Activated CD4-positive, alpha-beta T cell treated with anti-CD3 and anti-CD28 coated beads for 4 hours (primary cell): ENCODE measurements at places on chromosomes 2 and 18.

DNA sequence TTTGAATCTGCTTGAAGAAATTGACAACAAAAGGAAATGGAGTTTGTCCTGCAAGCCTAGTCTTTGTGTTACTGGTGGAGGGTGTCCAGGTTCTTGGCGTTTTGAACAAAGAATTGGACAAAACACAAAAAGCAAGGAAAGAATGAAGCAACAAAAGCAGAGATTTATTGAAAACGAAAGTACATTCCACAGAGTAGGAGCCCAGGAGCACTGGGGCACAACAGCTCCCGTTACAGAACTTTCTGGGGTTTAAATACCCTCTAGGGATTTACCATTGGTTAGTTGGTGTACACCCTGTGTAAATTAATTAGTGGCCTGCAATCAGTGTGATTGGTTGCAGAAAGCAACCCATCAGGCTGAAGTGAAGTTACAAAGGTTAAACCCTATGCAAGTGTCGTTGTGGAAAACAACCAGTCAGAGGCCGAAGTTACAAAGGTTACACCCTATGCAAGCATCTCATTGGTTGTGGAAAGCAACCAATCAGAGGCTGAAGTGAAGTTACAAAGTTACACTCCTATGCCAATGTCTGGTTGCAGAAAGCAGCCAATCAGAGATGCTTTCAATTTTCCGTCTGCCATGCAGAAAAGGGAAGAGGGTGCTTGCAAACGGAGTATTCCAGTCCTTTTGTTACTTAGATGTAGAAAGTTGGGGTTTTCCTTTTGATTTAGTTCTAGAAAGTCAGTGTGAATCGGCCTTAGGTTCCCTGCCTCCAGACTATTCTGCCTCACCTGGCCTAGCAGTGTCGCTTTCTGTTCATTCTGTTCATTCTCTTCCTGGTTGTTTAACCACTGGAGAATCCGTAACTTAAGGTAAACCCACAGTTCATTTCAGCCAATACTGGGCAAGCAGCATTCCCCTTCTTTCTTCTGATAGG lies 47.6 kb upstream of the PTH2R start:
- no peak for DNase-seq

GRCh38 chr18:9433671-9434121 lies 41.6 kb upstream of the RALBP1 start:
- no peak for DNase-seq

GRCh38 chr2:178043266-178043665 lies 29.3 kb downstream of the PDE11A start:
- no peak for DNase-seq

DNA sequence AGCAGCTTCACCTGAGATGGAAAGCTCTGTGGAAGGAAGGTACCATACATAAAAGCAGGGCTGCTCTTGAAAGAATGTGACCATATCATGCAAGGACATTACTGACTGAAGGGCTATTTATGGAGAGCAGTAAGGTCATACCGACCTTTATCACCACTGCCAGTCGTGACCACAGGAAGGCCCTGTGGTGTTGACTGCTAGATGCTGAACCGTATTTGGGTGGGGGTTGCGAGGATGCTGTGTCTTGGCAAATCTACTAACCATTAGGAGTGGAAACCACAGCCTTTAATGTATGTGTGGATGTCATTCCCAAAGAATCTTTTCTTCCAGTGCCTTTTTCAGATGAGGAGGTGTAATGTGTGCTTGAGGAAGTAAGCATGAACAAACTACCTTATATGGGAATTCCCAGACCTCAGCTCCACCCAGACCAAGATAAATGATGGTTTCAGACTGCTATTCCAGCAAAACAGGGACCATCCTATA lies 60.8 kb downstream of the LIMS1 start:
- no peak for DNase-seq

GRCh38 chr2:46050489-46050888 lies 246.7 kb upstream of the EPAS1 start:
- no peak for DNase-seq

DNA sequence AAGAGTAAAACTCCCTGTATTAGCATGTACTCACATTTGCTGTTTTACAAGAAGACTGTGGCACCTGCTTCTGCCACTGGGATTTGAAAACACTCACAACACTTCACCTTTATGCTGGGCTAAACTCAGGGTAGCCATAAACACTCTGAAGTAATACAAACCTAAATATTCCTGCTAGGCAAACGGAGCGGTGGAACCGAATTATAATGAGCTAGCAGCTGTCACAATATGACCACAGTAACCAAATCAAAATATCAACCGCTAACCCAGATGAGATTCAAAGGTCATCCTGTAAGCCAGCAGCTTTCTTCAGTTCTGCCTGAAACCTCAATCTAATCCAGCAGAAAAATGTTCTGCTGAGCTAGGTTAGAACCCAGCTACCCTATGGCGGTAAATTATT lies 132.1 kb downstream of the TCF4 start:
- DNase-seq: no peak

- no peak for DNase-seq
Observed at GRCh38 chr2:57907411-57907810, 139.2 kb upstream of the VRK2 start.

- DNase-seq: no peak
Observed at GRCh38 chr2:71784734-71785511, 331.6 kb downstream of the DYSF start.

GRCh38 chr18:79111483-79111882 lies 42.3 kb downstream of the ATP9B start:
- DNase-seq: no peak

DNA sequence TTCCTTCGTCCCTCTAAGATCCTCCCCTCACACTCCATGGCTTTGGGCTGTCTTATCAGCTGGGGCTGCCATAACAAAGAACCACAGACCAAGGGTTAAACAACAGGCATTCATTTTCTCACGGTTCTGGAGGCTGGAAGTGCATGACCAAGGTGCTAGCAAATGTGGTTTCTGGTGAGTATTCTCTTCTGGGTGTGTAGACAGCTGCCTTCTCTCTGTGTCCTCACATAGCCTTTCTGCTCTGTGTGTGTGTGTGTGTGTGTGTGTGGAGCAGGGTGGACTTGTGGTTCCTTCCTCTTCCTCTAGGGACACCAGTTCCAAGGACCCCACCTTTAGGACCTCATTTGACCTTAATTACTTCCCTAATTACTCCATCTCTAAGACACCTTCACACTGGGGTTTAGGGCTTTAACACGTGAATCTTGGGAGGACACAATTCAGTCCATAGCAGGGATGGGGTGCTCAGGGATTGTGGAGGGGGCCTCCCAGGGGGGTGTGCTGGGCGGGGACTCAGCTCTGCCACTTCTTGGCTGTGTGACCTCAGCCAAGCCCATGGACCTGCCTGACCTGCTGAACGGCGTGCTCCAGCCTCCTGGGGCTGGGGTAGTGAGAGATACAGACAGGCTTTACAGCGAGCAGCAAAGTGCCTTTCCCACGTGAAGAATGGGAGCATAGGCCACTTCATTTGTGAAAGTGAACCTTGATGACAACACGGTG lies 38.0 kb downstream of the ACKR3 start:
- DNase-seq: no peak

DNA sequence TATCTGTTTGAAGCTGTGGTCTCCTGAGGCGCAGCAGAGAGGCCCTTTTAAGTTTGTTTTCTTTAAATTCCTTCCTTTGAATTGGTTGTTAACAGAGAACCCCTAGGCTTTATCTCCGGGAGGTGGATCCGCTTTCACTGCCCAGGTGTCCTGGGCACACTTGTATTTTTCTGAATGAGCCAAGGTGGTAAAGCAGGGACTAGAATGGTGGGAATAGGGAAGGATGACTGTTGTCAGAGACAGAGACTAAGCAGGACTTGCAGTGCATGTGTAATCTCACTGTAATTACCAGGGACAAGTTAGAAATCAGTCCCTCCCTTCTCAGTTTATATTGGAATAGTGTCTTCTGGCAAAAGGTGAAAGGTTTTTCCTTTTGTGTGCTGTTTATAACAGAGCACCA lies 72.8 kb downstream of the PHLPP1 start:
- no peak for DNase-seq

GRCh38 chr2:109345091-109345490 lies 216.1 kb downstream of the SH3RF3 start:
- no peak for DNase-seq

- DNase-seq: no peak
Observed at GRCh38 chr2:48844417-48845155, 89.1 kb upstream of the LHCGR start.

GRCh38 chr2:194327196-194327888 lies 1329.7 kb upstream of the SLC39A10 start:
- no peak for DNase-seq

DNA sequence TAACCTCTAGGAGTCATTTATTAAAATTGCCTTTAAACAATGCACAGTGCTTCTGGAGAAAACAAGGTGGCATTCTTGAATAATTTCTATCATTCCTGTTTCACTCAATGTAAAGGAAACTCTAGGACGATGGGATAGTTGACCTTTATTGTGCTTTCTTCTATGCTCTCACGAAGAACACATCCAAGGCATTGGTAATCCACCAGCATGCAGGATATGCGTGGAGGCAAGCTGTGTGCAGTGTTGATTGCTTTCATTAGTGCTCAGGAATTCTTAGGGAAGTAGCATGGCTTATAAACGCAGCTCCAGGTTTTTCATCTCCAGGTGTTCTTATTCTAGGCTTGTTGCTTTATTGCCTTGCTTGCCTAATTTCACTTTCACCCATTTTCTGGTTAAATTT lies 58.4 kb upstream of the CAVIN2 start:
- no peak for DNase-seq

DNA sequence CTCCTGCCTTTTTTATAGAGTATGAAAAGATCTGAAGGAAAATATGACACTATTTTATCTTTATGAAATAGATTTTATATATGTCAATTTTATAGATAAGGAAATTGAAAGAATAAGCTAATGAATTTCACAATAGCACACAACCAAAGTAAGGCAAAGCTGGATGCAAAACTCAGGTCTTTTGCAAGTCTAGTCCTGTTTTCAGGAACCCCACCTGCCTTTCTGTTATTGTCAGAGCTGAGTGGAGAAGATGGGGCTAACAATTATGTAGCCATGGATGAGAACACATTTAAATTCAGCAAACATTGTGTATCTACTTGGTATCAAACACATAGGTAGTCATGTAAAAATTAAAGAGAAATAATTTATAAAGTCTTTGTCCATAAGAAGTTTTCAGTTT lies 161.5 kb upstream of the ZEB2 start:
- DNase-seq: no peak

DNA sequence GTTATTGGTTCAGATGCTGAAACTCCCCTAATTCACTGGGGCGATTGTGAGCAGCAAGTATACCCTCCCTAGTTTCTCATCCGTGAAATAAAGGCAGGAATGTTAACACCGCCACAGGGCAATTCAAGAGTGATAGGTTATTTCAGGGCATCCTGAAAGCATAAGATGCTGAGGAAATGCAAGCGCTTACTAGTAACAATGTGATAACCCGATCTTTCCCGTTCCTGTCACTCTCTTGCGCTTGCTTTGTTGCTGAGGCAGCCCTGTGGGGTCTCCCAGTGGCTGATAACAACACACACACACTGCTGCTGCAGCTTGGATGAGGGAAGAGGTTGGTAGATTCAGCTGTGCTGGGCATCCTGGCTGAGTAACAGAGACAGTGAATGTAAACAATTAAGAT lies 259.3 kb downstream of the AGPS start:
- no peak for DNase-seq

GRCh38 chr2:40095000-40095399 lies 315.9 kb upstream of the THUMPD2 start:
- no peak for DNase-seq

- no peak for DNase-seq
Observed at GRCh38 chr2:58334414-58334813, 93.3 kb upstream of the FANCL start.

DNA sequence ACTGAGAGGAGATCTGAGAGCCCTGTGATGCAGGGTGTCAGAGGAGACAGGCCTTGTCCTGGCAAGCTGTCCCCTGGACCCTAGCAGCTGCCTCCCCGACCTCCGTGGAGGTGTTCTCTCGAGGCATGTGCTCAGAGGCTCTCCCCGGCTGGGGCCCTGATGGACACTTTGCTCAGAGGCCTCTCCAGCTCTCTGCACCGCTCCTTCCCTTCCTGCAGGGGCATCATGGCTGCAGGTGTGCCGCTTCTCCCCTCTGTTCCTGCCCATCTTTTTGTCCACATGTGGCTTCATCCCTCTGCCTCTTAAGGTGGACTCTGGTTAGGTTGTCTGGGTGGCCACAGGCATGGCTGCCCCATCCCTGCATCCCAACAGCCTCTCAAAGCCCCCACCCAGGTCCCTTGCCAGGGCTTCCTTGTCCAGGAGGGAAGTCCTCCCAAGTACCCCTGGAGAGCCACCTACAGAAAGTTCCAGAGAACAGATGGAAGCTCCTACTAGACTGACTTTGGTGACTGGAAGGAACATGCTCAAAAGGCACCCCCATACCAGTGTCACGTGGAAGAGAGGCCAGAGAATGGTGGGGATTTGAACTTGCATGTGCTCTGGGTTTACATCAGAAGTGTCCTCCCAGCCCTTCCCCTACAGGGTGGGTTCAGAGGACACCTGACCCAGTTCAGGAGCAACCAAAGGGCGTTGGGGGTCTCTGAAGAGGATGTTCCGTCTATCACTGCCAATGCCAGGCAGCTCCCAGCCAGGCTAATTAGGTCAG lies 120.4 kb downstream of the KLHL29 start:
- no peak for DNase-seq

- no peak for DNase-seq
Observed at GRCh38 chr2:122249673-122250072, 494.2 kb downstream of the TSN start.

DNA sequence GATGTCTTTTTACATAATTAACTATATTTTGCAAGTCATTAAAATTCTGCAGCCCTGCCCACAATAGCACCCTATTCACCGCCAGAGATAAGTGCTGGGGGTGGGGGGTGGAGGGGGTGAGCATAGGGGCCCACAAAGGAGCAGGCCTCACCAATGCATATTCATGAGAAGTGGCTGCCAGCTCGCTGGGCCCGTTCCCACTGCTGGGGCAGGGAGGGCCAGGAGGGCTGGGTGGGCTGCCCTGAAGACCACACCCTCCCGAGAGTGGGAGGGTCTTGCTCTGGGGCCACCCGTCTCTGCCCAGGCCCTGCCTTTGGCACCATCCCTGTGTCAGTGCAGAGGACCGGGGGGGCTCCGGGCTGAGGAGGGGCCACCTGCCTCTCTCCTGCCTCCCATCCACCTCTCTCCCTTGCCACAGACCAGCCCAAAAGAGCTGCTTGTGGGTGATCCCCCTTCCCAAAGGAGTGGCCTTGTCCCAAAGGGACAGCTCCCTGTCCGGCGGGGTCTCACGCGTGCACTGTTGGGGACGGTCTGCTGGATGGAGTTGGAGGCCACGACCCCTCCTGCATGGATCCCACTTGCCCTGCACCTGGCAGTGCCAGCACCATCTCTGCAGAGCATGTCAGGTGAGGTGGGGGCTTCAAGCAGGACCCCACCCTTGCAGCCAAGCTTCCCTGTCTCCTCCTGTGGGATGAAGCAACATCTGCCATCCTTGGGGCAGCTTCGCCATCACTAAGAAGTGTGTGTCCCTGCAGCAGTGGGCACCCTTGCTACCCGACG lies 138.8 kb upstream of the GPC1 start:
- DNase-seq: no peak

- no peak for DNase-seq
Observed at GRCh38 chr2:37590119-37590571, 81.3 kb downstream of the CDC42EP3 start.
